Aorta (tissue), 5 donors: ENCODE measurements at places on chromosomes 11 and 22. TPM values are rescaled to one million over a fixed set of nuclear protein-coding genes. Genes with fewer than 3 reads are reported as not detected.
A peak's percentile ranks its signal among the peaks of the same experiment; 100 is the strongest.

- no peak for DNase-seq
Measured at GRCh38 chr11:38019072-38019775, 1421.2 kb upstream of the RAG2 start.

DNA sequence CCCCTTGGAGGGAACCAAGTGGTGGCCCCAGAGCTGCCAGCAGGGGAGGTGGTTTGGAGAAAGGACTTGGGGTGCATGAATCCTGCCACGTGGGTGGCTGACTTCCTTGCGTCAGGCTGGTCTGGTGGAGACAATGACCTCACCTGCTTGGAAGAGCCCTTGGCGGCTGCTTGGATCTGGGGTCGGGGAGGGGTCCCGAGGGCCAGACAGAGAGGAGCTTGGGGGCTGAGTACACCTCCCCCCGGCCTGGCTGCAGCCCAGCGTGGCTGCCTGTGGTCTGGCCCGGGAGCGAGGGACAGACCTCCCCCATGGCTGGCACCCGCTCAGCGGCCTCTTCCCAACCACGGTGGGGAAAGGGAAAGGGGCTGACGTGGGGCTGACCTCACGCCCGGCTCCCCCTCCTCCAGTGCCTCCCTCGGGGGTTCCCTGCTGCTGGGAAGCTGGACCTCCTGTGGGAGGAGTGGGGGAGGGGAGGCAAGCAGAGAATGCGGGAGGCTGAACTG, 13.8 kb downstream of the LIF start:
- DNase-seq, result no peak

DNA sequence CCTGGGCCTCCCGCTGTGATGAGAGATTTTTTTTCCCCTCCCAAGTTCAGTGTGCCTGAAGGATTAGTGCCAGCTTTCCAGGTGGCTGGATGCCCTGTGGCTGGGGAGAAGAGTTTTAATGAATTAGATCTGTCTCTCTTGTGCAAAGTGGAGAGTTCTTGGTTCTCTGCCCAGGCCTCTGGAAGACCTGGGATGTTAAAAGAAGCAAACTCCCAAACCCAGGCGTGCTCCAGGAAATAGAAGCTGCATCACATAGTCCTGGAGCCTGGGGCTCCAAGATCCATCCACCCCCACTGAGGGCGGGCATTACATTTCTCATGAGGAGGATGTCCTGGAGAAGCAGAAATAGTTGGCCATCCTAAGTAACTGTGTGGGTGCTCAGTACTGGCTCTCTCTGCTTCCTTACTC, 30.6 kb downstream of the SDHAF2 start:
- DNase-seq, result no peak

DNA sequence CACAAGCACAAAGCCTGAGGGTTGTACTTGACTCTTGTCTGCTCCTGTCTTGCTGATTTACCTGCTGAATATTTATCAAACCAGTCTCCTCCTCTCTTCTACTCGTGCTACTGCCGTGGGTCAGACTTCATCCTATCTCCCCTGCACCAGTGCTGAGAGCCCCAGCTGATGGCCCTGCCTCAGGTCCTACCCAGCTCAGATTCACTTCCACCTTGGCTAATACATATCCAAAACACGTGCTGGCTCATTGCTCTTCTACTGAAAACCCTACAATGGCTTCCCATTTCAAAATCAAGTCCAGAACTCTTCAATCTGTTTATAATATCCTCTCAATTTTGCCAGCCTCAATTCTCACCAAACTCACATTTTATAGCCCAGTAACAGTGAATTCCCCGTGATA, 48.3 kb downstream of the RAB30 start:
- no peak for DNase-seq

GRCh38 chr22:25080855-25081254, 118.8 kb upstream of the CRYBB3 start:
- no peak for DNase-seq

Gene LARGE2
- 0.45 TPM for total RNA-seq

- DNase-seq, result peak; percentile 68
Measured at GRCh38 chr11:66479394-66480116, 679 bp upstream of the DPP3 start.

DNA sequence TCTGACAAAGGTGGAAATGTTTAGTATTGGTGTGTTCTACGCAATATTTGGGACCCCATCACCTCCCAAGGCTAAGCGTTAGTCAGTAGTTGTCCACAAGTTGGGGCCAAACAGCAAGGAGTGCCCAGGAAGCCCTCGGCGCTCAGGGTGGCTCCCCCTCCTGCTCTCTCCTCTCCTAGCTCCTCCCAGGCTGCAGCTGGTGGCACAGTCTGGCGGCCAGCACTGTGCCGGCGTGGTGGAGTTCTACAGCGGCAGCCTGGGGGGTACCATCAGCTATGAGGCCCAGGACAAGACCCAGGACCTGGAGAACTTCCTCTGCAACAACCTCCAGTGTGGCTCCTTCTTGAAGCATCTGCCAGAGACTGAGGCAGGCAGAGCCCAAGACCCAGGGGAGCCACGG, 16.8 kb downstream of the CD5 start:
- peak; percentile 34 for DNase-seq

- no peak for DNase-seq
Measured at GRCh38 chr11:29265381-29265780, 751.4 kb downstream of the KCNA4 start.

GRCh38 chr11:35090125-35090524, 48.8 kb upstream of the CD44 start:
- DNase-seq, result no peak

- DNase-seq, result no peak
Measured at GRCh38 chr11:3195251-3196160, 23.1 kb downstream of the MRGPRG start.

DNA sequence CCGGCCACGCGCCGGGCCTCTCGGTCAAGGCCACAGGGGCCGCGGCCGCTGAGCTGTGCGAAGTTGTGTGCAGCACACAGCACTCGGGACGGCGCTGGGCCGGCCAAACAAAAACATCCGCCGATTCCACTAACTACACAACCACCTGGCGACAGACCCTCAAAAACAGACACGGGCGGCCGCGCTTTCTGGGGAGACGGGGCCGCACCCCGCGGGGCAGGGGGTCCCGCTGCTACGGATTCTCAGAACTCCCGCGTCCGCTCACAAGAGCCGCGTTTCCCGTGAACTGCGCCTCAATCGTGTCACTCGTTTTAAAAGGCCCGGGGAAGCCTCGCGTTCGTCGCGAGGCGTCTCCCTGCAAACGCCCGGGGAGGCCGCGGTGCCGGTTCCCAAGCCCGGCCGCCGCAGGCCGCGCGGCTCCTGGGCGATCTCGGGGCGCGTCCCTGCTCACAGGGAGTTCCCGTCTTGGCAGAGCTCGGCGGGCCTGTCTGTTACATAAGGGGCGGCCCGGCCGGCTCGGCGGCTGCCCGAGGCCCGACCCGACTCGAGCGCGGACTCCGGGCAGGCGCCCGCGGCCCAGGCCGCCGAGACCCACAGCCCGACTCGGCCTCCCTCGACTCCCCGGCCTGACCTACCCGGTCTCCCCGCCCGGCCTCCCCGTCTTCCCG, 936 bp downstream of the BRD1 start:
- peak; percentile 73 for DNase-seq

Gene OR4D5
- not detected for total RNA-seq

Gene IGSF9B
- total RNA-seq, result 93.9 TPM

Gene SPI1
- 56.0 TPM for total RNA-seq

- DNase-seq, result peak; percentile 66
Measured at GRCh38 chr11:71245601-71246391, 6.6 kb downstream of the SHANK2 start.

GRCh38 chr11:20278727-20279126, 84.8 kb upstream of the HTATIP2 start:
- no peak for DNase-seq

Gene TRIM66
- 9.4 TPM for total RNA-seq

Gene TAGLN
- total RNA-seq, result 10,188 TPM

Gene P2RX3
- total RNA-seq, result not detected

DNA sequence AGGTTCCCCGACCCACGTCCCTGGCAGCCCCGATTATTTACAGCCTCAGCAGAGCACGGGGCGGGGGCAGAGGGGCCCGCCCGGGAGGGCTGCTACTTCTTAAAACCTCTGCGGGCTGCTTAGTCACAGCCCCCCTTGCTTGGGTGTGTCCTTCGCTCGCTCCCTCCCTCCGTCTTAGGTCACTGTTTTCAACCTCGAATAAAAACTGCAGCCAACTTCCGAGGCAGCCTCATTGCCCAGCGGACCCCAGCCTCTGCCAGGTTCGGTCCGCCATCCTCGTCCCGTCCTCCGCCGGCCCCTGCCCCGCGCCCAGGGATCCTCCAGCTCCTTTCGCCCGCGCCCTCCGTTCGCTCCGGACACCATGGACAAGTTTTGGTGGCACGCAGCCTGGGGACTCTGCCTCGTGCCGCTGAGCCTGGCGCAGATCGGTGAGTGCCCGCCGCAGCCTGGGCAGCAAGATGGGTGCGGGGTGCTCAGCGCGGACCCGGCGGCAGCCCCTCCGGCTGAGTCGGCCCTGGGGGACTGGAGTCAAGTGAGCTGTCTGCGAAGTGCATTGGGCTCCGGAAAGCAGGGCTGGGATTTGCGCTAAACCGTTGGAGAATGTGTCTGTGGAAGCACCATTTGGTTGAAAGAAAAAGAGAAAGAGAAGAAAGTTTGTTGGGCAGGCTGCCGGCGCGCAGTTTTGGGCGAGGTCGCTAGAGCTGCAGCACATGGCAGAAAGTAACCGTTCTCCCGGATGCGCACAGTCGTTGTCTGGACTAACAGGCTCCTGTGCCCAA, at the start of gene CD44:
CD44 (plus strand) TSS at position 229 of the 779 bp plus-strand sequence; CDS start at position 362, 133 bp downstream.
- peak; percentile 90 for DNase-seq

DNA sequence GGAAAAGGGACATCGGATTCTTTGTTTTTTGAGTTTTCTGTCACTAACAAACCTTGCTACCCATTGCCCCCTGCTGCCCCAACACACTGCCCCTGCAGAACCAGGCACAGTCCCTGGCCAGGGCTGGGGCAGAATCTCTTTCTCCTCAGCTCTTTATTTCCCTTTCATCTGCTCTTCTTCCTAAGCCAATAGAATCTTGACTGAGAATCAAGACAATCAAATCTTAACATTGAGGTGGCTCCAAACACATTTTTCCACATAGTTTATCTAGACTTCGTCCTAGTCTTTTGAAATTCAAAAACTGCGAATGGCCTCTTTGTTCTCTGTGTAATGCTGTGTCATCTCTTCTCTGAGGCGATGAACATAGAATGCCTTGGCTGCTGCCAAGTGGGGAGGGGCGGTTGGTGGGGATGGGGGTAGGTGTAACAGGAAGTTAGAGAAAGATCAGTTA, 16.1 kb upstream of the NTM start:
- no peak for DNase-seq

- no peak for DNase-seq
Measured at GRCh38 chr11:71423181-71423790, 24.9 kb downstream of the DHCR7 start.

DNA sequence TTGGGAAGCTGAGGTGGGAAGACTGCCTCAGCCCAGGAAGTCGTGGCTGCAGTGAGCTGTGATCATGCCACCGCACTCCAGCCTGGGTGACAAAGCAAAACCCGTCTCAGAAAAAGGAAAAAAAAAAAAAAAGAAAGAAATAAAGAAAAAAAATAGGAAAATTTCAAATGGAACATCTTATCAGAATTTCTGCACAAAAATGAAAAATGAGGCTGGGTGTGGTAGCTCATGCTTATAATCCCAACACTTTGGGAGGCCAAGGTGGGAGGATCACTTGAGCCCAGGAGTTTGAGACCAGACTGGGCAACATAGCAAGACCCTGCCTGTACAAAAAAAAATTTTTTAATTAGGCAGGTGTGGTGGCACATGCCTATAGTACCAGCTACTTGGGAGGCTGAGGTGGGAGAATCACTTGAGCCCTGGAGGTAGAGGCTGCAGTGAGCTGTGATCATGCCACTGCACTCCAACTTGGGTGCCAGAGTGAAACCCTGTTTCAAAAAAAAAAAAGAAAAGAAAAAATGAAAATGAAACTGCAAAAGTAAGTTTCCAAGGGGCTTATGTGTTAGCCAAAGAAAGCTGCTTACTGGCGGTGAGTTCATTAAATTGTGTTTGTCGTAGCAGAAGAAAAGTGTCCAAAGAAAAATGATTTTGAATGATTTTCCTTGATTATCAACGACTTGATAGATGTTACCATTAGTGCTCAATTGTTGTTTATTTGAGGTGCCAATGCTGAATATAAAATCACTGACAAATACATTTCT, 7.5 kb upstream of the CRKL start:
- DNase-seq, result no peak

Gene FAM180B
- 1.7 TPM for total RNA-seq

Gene TRIM22
- total RNA-seq, result 109 TPM

Gene USP35
- 28.0 TPM for total RNA-seq

Gene CRYAB
- total RNA-seq, result 323 TPM

DNA sequence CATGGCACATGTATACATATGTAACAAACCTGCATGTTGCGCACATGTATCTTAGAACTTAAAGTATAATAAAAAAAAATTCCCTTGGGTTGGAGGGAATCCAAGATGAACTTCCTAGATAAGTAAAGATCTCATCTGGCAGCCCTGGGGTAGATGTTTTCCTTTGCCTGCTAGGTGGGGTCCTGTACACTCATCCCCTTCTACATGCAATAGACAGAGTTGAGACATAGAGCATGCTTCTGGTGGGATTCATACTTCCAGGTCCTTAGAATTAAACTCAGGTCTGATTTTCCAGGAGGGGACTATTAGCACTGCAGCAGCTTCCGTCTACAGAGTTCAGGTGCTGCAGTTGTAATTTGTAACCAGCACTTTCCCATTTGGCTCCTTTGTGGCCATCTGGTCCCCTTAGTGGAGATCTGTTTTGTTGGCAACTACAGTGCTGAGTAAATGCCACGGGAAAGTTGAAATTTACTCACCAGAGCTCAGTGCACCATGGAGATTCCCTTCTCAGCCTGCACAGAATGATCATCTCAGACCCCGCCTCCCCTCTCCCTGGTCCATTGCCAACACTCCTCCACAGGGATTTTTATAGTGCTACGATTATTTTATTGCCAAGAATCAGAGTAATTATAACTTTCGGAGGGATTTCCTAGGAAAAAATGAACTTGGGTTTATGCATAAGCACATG, 220.1 kb upstream of the E2F8 start:
- no peak for DNase-seq

DNA sequence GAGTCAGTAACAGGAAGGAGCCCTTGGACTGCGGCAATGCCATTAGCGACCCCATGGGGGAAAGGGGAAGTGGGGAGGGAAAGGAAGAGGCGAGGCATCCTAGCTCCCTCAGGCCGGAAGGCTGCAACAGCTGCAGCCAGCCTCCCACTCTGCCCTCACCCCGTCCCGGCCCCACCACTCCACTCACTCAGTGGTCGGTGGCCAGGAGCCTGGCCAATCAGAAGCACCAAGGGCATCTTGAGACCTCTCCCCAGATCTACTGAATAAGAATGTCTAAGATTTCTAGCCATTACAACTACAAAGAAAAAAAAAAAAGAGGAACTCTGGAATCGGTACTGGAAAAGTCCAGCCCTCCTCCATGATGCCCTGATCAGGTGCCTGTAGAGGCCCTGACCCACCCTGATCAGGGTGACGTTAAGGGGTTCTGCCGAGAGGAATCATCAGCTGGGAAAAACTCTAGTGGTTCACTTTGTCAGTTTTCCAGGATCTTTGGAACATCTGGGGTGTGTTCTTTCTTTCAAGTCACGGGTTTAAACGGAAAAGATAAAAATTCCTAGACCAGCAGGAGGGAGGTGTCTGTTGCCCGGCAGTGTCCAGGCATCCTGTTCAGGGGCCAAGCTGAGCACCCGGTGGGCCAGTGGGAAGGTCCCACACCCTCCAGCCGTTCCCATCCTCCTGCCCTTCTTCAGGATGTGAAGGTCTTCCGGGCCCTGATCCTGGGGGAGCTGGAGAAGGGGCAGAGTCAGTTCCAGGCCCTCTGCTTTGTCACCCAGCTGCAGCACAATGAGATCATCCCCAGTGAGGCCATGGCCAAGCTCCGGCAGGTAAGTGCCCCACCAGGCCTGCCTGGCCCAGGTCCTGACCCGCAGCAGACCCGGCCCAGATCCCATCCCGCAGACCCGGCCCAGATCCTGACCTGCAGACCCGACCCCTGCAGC, 14.4 kb downstream of the OAF start:
- no peak for DNase-seq
